Esophagus mucosa (tissue), 1 donor: ENCODE measurements at places on chromosomes 5 and 9. TPM values are rescaled to one million over a fixed set of nuclear protein-coding genes. Genes with fewer than 3 reads are reported as not detected.

DNA sequence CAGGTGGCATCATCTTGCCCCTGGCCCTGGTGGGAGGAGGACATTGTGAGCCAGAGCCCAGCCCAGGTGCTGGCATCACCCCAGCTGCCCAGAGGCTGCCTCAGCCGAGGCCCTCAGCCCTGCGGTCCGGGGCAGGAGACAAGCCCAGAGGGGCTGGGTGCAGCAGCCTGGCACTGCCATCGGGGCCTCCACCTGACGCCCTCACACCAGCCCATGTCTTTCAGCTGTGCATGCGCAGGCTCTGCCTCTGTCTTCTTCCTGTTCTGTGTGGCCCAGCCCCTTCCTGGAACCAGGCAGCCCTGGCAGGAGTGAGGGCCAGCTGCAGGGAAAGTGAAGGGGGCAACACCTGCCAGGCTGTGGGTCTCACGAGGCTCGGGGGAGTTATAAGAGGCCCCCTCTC is 4.8 kb upstream of the CEL start:
- ATAC-seq, result peak; percentile 41

GRCh38 chr5:27450607-27451006 is 412.2 kb upstream of the CDH9 start:
- no peak for ATAC-seq

- ATAC-seq, result no peak
Observed at GRCh38 chr9:7139886-7140285, 382.1 kb downstream of the KDM4C start.

The AFAP1L1 gene
- total RNA-seq, result 3.0 TPM

- ATAC-seq, result no peak
Observed at GRCh38 chr5:82639393-82640144, 361.4 kb upstream of the RPS23 start.

The TBC1D9B gene
- 66.3 TPM for total RNA-seq

- no peak for ATAC-seq
Observed at GRCh38 chr5:53917095-53917494, 356.7 kb downstream of the NDUFS4 start.

DNA sequence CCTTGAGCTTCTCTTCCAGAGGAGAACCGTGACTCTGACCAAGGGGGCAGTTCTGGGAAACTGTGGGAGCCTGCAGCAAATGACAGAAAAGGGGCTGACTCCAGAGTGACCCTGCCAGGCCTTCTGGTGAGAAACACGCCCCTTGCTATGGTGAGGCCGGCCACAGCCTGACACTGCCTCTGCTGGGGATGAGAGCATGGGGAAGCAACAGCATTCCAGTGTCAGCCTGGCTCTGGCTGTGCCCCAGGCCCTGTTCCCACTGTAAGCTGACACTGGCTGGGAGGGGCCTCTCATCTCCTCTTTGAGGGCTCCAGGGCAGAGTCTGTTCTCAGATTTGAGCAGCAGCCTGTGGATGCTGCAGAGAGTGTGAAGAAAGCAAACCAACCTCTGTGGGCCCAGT is 180.0 kb upstream of the IL12B start:
- ATAC-seq, result peak; percentile 36

DNA sequence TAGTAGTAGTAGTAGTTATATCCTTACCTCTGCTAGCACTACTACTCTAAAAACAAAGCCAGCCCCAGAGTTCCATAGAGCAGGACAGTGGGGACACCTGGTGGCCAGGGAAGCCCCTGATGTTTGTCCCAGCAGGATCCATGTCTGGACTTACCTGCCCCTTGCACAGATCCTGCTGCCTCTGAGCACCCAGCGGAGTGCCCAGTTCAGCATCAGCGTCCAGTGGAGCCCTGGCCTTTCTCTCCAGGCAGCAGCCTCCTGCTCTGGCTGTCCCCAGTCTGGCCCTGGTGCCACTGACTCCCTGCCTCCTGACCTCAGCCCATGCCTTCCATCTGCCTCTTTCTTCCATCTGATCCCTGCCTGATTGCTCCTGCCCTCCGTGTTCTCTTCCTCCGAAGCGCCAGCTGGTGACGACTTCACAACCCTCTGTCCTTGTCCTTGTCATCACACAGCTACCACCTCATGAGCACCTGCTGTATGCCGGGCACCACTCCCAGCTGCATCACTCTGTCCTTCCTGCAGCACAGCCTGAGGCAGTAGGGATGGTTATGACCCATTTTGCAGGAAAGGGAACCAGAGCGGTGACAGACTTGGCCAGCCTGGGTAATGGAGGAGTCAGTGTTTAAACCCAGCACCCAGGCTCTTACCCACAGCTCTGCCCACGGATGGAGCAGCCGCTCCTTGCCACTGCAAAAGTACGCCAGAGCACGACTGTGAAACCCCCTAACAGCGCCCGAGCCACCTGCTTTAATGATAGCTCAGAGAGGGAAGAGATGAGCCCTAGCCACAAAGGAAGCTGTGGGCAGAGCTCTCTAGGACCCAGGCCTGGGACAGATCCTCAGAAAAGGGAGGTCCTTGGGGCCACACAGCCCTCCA is 11.5 kb downstream of the SARDH start:
- peak; percentile 58 for ATAC-seq

The MOCS2 gene
- 21.7 TPM for total RNA-seq

DNA sequence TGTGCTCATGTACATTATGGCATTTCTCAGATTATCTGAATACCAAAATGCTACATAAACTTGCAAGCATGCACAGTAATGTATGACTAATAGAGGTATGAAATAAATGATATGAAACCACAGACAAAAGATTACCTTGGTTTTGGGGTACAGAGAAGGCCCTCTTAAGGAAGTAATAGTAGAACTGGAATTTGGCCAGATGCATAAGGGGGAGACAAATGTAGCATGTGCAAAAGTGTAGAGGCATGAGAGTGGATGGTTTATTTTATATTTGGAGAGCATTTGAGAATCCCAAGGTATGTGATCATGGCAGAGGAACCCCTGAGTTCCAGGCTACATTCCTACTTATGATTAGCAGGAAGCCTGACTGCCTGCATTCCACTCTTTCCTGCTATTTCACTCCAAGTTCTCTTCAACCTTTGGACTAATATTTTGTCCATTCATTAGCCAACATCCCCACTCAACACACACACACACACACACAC is 74.2 kb downstream of the MAMDC2 start:
- no peak for ATAC-seq

DNA sequence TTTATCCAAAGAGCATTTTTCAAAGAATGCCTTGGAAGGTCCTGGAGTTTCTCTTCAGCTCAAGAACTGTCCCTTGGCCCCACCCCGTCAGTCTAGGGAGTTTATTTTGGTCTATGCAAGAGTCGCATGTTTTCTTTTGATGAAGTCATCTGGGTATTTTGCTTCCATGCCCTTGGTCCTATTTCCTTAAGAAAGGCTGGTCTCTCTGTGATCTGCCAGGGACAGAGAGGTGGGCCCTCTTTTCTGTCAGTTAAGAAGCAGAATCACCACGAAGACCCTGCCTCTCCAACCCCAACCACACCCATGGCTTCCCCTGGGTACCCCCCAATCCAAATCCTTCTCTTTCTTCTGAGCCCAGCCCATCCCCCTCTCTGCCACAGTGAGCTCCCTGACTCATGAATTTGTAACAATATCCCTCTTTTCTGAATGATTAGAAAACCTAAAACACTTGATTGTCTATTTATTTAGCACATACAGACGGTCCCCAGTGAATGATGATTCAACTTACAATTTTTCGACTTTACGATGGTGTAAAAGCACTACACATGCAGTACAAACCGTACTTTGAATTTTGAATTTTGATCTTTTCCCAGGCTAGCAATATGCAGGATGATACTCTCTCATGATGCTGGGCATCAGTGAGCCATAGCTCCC is 163.5 kb upstream of the ADRA1B start:
- ATAC-seq, result no peak

DNA sequence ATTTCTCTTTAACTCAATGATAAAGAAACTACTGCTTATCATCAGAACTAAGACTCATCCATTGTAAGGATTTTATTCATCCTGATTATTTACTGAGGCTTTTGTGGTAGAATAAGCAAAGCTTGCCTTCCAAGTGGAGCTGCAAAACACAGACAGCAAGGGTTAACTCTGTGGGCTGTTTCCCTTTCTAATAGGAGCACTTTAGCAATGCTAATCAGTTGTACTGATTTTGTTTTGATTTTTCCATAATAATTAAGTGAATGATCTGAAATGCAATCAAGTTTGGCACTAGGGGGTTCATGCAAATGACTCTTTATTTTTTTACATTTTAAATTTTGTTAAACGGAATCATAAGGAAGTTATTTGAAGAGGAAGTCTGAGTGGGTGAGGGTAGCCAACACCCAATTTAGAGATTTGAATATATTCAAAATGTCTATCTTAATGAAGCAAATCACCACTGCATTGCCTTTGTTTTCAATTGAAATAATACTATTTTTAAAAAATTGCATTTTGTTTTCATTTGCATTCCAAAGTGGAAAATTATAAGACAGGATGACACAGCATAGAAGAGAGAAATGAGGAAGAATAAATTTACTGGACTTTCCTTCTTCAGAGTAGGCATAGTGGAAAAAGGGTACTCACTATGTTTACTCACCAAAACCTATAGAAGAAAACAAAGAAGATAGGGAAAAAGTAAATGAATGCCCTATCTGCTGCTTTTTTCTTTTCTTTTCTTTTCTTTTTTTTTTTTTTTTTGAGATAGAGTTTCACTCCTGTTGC is 36.6 kb downstream of the MEGF10 start:
- ATAC-seq, result no peak

DNA sequence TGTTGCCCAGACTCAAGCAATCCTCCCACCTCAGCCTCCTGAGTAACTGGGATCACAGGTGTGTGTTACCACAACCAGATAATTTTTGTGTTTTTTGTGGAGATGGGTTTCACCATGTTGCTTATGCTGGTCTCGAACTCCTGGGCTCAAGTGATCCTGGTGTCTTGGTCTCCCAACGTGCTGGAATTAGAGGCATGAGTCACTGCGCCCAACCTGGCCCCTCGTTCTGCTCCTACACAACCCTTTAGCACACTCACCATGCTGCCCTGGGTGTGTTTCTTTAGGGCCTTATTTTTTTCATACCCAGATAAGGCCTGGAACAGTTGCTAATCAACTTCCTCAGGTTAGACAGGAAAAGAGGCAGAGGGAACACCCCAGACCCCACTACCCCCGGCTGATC is 2.6 kb downstream of the PDZD2 start:
- ATAC-seq, result no peak

- no peak for ATAC-seq
Observed at GRCh38 chr9:129611307-129611800, 9.5 kb downstream of the C9orf50 start.

- no peak for ATAC-seq
Observed at GRCh38 chr9:135243201-135244190, 156.0 kb downstream of the OLFM1 start.

The ORM1 gene
- 1.6 TPM for total RNA-seq

DNA sequence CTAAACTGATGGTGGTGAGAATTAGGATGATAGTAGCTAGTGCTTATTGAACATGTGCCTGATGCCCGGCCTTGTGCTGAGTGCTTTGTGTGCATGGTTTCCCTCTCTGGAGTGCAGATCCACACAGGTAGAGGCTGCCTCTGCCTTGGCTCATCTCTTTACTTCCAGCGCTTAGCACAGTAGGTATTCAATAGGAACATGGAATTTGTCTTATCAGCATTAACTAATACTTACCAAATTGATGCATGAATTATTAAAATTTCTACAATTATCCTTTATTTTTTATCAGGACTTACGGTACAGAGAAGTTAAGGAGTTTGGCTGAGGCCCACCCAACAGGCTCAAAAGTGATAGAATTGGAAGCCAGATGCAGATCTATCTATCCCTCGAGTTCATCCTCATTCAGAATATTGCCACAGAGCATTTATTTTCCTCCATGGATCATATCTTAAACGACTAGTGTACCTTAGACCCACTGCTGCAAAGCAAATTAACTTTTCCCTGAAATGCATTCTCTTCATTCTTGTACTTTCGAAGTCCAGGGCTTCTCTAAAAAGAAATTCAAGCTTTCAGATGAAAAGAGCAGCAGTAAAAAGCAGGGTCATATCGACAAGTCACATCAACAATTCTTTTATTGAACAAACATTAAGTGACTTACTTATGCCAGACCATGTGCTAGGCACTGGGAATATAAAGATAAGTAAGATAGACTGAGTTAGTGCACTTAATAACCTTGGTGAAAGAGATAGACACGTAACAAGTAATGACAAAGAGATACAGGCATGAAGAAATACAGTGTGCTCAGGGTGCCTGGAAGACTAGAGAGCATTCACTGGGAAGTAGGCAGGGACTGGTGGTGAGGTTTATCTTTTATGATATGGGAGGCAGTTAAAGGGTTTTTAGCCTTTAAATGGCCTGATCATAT is 290.0 kb downstream of the ARRDC3 start:
- no peak for ATAC-seq

- no peak for ATAC-seq
Observed at GRCh38 chr9:121358751-121359150, 11.3 kb downstream of the STOM start.

DNA sequence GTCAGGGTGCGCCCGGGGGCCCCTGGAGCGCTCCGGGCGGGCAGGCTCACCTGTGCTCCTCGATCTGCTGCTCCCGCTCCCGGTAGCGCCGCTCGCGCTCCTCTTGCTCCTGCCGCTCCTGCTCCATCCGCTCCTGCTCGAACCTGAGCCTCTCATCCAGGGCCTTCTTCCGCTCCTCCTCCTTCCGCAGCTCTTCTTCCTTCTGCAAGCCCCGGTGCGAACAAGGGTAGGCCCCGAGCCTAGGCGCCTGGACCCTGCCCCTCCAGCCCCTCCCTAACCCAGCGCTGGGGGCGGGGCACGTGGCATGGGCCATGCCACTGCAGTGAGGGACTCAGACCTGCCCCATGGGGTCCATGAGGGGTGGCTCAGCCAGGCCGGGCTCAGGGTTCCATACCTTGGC is 6.6 kb downstream of the DBN1 start:
- no peak for ATAC-seq

GRCh38 chr9:16701347-16701746 is 169.1 kb downstream of the BNC2 start:
- no peak for ATAC-seq

The PLAC8L1 gene
- total RNA-seq, result 0.52 TPM

The DRD1 gene
- total RNA-seq, result not detected

DNA sequence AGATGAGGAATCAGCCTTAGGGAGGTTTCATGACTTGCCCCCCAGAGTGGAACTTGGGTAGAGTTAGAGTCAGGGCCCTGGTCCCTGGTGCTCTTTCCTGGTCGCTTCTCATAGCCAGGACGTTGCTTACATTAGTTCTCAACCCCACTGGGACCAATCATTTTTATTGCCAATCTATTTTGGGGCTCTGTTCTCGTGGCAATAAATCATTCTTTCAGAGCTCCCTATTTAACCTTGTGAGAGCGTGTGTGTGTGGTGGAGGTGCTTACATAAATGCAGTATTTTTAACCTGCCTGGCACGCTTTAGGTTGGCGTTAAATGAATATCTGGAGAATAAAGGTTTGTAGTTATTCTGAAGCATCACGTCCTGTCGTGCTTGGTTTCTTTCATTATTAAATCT is 4.1 kb downstream of the TRIO start:
- ATAC-seq, result no peak

- ATAC-seq, result no peak
Observed at GRCh38 chr5:84137541-84137940, 247.1 kb downstream of the EDIL3 start.
